ENCODE measurements at places on chromosomes 11 and 22. TPM values are rescaled to one million over a fixed set of nuclear protein-coding genes. Genes with fewer than 3 reads are reported as not detected.

The CD59 gene
- 253 TPM for polyA plus RNA-seq

The C22orf31 gene
- not detected for polyA plus RNA-seq

The PDE3B gene
- 13.1 TPM for polyA plus RNA-seq

The C11orf52 gene
- not detected for polyA plus RNA-seq

The CEP126 gene
- 1.4 TPM for polyA plus RNA-seq

The POU2F3 gene
- polyA plus RNA-seq: not detected

The TMEM151A gene
- polyA plus RNA-seq: 8.4 TPM

The SDHAF2 gene
- 54.5 TPM for polyA plus RNA-seq

The PRODH gene
- 0.08 TPM for polyA plus RNA-seq

The PARVA gene
- 1.0 TPM for polyA plus RNA-seq

The SLC6A5 gene
- polyA plus RNA-seq: not detected

The PLEKHB1 gene
- 0.40 TPM for polyA plus RNA-seq

The PGA3 gene
- not detected for polyA plus RNA-seq

The CD3E gene
- not detected for polyA plus RNA-seq

The FOXRED2 gene
- polyA plus RNA-seq: 9.6 TPM

The HEPHL1 gene
- not detected for polyA plus RNA-seq

The PLAAT2 gene
- not detected for polyA plus RNA-seq

The OPCML gene
- polyA plus RNA-seq: 11.6 TPM

The OR5P2 gene
- not detected for polyA plus RNA-seq

The MAJIN gene
- polyA plus RNA-seq: not detected

The SLC36A4 gene
- polyA plus RNA-seq: 34.9 TPM

The DUSP8 gene
- 7.1 TPM for polyA plus RNA-seq

The MRGPRE gene
- polyA plus RNA-seq: 0.28 TPM

The TPST2 gene
- 16.6 TPM for polyA plus RNA-seq

The SLC22A8 gene
- polyA plus RNA-seq: not detected

The SCN2B gene
- 1.1 TPM for polyA plus RNA-seq

The FANCF gene
- polyA plus RNA-seq: 23.7 TPM

The MS4A7 gene
- 0.10 TPM for polyA plus RNA-seq

All from neural cell (in vitro differentiated cells).